ENCODE measurements at places on chromosomes 2 and 18. TPM values are rescaled to one million over a fixed set of nuclear protein-coding genes. Genes with fewer than 3 reads are reported as not detected.

DNA sequence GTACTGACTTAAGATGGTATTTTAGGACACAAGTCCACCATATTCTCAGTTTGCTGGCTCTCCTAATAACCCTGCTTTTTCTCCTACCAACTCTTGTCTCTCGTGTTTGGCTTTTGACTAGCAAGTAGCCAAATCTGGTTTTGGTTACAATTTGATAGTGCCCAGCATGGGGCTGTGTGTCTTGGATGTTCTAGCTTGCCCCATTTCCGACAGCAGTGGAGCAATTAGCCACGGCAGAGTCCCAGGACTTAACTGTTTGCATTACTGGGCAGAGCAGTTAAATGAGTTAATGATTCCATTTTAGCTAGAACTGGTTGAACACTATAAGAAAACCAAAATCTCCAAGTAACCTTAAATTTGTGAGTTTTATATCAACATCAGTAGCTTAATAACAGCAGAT, 18.6 kb upstream of the SPAG16 start:
- DNase-seq, result no peak

GRCh38 chr18:35578481-35578880, 3.1 kb upstream of the GALNT1 start:
- no peak for DNase-seq

- DNase-seq, result no peak
Observed at GRCh38 chr2:200367155-200367554, 60.7 kb downstream of the SPATS2L start.

- no peak for DNase-seq
Observed at GRCh38 chr2:121390082-121390692, 105.2 kb upstream of the TFCP2L1 start.

GRCh38 chr18:80077873-80078272, 31.2 kb upstream of the ADNP2 start:
- DNase-seq, result no peak

DNA sequence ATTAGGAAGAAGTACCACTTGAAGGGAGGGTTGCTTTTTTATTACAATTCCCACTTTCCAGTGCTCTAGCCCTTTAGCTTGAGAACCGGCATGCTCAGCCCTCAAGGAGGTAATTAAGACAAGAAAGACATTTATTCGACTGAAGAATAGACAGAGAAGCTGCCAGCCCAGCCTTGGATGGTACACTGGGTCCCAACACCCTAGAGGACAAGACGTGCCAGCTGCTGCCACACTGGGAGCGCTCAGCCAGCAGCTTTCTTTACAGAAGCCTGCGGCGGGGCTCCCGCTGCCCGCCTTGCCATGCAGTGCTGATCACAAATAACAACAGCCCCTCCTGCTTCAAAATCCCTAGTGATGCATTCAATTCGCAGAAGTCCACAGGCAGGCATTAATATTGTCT, 746.3 kb upstream of the RAB6C start:
- no peak for DNase-seq

HOXD3 gene
- 3.4 TPM for polyA plus RNA-seq

THUMPD2 gene
- 19.2 TPM for polyA plus RNA-seq

AQP12B gene
- polyA plus RNA-seq, result 1.6 TPM

HSPE1 gene
- polyA plus RNA-seq, result 100 TPM

TFPI gene
- 49.6 TPM for polyA plus RNA-seq
